ENCODE measurements at places on chromosomes 13 and 19.

DNA sequence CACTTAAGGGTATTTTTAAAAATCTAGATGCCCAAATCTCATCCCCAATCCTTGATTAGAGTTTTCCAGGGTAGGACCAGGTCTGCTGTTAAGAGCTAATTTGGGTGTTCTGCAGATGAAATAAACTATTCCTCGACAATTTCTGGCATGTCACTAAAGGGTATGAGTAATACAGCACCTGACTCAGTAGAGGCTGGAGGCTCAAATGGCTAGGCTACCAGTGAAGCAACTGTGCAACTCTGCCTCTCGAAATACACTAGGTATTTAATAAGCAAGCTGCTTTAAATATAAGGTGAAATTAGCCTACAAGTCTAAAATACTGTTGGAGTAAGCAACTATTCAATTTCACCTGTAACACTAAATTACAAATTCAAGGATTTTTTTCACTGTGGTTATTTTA is 1.5 kb downstream of the RNF6 start:
- no peak for DNase-seq

DNA sequence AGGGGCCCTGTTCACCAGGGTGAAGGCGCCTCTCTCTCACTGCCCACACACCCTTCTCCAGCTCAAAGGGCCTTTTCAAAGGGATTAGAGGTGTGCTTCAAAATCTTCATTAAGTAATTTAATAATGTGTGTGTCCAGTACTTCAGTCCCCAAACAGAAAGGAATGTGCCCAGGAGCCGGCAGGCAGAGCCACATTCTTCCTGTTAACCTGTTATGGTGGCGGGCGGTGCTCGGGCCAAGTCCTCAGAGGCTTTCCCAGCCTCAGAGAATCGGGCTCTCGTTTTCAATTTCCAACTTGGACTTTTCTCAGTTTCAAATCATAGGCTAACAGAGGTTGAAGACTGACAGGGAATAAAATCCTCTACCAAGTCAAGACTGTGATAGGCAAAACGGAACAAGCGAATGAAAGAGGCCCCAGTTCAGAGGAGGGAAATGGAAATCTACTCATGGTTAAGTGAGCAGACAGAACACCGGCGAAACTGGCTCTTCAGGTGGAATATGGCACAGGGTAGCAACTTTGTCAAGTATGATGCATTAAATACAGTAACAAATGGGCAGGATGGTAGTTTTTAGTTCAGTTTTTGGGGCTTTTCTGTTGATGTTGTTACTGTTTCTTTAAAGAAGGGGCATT is 68.6 kb downstream of the FOXO1 start:
- no peak for DNase-seq

DNA sequence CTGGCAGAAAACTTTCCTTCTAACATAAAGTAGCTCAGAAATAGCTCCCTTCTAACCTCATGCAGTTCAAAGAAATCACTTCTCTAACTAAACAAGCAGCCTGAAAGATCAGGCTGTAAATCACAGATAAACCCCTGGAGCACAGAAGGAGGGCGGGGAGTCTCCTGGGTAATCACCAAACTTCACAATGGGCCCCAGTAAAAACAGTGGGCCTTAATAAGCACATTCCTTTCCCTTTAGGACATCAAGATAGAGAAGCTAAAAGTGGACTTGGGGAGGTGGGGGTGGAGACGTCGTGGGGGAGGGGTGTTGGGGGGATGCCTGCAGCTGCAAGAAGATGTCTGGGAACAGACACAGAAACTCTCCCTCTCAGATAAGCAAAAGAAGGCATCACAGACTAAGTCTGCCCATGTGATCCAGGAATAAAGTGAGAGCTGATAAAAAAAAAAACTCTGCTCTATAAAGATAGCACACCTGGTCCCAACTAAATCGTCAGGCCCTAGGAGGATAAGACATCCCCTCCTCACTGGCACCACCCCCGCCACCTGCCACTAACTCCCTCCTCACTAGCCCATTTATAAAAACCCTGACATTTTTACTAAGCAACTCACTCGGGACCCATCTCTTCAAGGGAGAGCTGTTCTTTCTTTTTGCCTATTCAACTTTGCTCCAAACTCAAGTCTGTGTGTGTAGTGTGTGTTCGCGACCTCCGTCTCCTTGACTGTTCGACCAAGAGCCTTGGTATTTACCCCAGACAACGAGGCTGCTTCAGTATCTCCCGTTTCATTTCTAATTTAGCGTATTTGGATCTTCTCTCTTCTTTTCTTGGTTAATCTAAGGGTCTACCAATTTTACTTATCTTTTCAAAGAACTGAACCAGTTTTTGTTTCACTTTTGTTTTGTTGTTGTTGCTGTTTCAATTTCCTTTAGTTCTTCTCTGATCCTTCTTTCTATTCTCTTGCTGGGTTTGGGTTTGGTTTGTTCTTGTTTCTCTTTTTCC is 31.7 kb downstream of the DNAJC15 start:
- DNase-seq = no peak

- DNase-seq = no peak
Observed at GRCh38 chr13:113954046-113954835, 19.6 kb downstream of the C13orf46 start.
